ENCODE measurements at places on chromosomes 12 and 14.

DNA sequence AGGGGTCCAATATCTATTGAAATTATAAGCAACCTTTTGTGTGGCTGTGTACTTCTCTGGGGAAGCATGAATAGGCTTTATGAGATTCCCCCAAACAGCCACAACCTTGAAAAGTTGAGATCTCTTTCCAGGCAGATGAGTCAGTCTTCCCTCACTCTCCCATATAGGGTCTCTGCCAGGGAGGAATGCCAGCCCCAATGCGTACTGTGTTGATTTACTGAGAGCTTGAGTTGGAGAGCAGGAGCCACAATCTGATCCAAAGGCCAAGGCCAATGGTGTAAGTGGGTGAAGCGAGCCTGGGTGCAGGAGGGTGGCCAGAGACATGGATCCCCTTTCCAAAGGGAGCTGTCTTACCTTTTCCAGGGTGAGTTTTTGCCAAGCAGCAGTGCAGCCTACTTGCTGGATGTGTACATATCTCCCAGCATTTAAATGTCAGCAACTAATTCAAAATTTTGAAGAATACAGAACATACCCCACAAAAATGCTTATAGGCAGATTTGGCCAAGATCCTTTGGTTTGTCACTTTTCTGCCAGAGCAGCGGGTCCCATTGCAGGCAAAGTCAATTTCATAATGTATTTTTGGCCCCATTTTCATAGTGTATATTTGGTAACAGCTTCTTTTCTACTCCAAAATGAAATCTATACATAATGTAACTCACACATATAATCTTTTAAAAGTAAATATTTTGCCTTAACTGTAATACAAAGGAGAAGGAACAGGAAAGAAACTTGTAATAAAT, 88.2 kb downstream of the TBC1D30 start:
- no peak for DNase-seq

DNA sequence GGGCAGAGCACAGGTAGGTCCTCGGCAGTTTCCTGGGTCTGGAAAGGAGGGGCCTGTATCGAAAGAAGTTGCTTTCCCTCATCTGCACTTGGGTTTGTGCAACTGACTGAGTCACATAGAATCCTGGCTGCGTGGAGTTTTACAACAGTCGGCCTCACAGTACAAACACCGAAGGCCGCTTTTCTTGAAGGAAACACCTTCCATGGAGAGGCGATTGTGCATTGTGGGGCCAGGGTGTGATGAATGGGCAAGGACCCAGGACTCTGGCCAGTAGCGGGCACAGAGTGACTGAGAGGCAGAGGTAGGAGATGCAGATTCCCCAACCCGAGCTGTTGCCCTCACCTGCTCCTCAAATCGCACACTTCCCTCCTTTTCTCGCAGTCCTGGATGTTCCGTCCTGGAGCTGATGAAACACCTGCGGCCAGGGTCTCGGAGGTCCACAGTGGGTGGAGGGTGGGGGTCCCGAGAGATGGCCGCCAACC, 7.7 kb downstream of the CCND2 start:
- DNase-seq: no peak

DNA sequence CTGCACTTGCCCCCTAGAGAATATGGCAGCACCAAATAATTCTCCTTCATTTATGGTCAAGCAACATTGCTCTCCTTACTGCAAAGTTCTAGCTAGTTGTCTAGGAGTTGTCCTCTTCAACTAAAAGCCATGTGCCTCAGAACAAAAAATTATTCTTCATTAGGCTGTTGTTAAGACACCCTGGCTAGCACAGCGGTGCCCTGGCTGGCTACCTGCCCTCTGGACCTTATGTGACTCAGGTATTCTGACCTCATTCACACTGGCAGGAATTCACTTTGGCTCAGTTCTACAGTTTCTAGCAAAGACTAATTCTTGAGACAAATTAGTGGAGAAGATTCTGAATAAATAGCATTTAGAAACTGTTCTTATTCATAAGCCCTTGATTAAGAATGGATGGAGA, 224.4 kb upstream of the KRR1 start:
- DNase-seq: no peak

DNA sequence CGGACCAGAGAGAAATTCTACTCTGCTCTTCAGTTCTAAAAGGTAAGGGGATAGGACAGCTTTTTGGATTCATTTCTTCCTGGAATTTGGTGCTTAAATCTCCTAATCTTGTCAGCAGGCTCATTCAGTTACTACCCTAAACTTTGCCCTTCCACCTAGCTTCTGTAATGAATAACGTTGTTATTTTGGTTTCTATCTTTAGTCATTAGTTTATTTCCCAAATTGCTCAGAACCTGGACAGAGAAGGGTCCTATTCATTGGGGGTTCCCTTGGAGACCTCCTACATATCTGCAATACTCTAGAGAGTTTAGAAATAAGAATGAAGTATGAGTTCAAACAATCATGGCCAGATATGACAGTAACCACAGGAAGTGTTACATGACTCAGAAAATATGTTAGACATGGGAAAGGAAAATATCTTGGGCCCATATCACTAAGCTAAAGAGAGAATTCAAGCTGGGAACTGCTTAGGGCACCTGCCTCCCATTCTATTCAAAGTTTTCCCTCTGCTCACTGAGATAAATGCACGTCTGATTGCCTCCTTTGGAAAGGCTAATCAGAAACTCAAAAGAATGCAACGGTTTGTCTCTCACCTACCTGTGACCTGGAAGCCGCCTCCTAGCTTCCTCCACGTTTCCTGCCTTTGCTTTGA, 87.9 kb downstream of the GAS2L3 start:
- peak; percentile 37 for DNase-seq

- DNase-seq: peak; percentile 76
Observed at GRCh38 chr14:103056322-103057027, 874 bp downstream of the CDC42BPB start.

GRCh38 chr12:54603872-54604271, 15.4 kb upstream of the PPP1R1A start:
- DNase-seq: no peak

- no peak for DNase-seq
Observed at GRCh38 chr12:95607642-95608041, 56.4 kb upstream of the USP44 start.

DNA sequence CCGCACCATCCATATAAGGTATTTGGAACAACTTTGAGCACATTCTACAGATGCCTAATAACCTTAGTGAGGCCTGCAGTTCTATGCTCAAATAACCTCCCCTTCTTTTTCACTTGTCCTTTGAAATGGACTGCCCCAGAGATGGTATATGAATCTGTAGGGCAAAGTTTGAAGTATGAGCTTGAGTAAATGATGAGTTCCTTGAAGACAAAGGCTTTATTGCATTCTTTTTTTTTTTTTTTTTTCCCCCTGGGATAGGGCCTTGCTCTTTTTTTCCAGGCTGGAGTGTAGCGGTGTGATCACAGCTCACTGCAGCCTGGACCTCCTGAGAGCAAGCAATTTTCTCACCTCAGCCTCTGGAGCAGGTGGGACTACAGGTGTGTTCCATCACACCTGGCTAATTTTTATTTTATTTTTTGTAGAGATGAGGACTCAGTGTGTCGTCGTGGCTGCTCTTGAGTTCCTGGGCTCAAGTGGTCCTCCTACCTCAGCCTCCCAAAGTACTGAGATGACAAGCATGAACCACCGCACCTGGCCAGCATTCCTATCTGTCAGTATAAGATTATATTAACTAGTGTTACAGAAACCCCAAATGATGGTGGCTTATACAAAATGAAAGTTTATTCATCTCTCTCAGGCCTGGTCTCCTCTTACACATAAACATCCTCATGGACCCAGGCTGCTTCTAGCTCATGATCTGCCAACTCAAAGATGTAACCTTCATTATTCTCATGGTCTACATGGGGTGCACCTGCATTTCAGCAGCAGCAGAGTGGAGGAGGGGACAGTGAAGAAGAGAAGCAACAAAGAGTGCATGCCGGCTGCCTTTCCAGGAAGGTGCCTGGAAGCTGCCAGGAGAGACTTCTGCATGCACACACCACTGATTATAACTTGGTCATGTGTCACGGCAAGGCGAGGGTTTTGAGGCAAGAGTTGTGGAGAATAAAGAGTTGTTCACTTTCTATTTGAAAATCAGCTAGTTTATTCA, 101.4 kb downstream of the DUSP16 start:
- no peak for DNase-seq

GRCh38 chr12:92259696-92260251, 114.1 kb upstream of the BTG1 start:
- peak; percentile 10 for DNase-seq

DNA sequence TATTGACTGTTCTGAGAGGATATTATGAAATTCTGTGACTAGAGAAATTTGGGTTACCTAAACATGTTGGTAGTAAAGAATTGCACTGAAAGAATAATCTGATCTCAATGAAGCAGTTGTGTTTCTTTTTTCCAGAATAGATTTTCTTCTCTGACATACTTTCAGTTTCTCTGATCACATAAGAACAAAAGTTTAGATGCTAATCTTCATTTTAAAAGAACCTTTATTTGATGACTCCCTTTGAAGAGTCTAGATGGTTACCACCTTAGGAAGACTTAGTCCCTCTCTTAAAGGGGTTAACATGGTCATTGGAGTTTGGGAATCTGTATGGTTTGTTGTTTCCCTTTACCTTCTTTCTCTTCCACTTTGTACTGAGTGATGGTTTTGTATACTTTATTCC, 58.6 kb downstream of the MON2 start:
- peak; percentile 7 for DNase-seq

GRCh38 chr12:96473394-96474093, 15.8 kb upstream of the CFAP54 start:
- no peak for DNase-seq

- no peak for DNase-seq
Observed at GRCh38 chr14:104313674-104314073, 175.3 kb downstream of the KIF26A start.

DNA sequence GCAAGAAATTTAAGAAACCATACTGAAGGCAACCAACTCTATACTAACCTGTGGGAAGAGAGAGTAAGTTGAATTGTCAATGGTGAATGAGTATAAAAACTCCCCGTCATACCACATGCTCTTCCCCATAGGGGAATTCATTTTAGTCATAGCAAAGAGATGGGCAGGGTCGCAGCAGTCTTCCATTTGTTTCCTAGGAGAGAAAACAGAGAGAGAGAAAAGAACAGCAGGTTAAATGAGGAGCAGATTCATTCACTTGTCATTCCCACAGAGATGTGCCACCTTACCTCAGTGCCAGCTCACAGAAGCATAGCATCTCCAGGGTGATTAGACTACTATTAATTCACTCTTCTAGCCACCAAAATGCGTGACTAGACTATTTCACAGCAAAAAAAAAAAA, 47.4 kb downstream of the ST8SIA1 start:
- DNase-seq: no peak

GRCh38 chr12:88444481-88444880, 135.8 kb downstream of the KITLG start:
- no peak for DNase-seq

GRCh38 chr12:21894792-21895595, 46.2 kb downstream of the ABCC9 start:
- DNase-seq: peak; percentile 14

GRCh38 chr12:9625019-9625418, 17.3 kb upstream of the KLRB1 start:
- no peak for DNase-seq

DNA sequence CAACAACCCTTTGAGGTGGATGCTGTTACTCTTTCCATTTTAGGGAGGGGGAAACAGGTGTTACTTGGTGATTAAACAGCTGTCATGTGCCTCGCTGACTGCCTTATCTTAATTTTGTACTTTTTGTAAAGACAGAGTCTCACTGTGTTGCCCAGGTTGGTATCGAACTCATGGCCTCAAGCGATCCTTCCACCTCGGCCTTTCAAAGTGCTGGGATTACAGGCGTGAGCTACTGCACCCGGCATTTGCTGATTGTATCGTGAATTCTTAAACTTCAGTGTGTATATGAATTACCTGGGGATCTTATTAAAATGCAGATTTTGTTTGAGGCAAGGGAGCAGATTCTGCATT, 659 bp downstream of the PSMD9 start:
- no peak for DNase-seq

GRCh38 chr12:29516431-29516875, 19.0 kb upstream of the OVCH1 start:
- peak; percentile 67 for DNase-seq

GRCh38 chr14:49940808-49941421, 48.0 kb downstream of the ARF6 start:
- peak; percentile 68 for DNase-seq

DNA sequence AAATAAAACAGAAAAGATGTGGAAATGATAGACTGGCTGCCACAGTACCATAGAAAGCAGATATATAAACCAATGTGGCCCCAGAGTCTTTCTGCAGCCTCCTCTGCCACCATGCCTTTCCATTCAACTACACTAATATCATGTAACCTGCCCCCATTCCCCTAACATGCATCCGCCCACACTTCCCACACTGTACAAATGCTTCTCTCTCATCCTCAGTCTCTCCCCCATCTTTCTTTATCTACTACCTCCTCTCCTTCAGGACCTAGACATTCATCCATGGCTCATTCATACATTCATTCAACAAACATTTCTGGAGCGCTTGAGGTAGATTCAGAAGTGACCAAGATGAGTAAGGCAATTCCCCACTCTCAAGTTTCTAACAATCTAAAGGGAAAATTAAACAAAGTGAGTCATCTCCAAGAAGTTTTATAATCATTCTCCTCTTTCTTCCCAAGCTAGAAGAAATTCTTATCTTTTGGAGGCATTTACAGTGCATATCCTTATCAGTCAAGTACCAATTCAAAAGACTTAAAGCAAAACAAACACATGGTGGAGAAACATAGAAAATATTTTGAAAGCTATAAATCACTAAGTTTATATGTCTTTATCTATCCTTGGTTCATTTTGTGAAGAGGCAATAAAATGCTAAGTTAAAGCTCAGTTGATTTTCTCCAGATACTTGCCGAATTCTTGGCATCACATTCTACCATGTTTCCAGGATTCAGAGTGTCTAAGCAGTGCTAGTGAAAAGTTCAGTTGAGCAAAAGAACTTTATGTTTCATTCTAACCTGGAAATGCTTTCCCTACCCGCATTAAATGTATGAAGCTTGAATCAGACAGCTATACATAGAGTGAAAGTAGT, 70.5 kb upstream of the FRMD6 start:
- DNase-seq: peak; percentile 61
